NCI-H1417 treated with DMSO at 0.1 percent for 48 hours (cell line): ENCODE measurements at places on chromosomes 7 and 10.

GRCh38 chr7:133061792-133062191, 20.1 kb downstream of the CHCHD3 start:
- no peak for DNase-seq

GRCh38 chr10:70763567-70763966, 21.6 kb downstream of the TBATA start:
- DNase-seq, result no peak

DNA sequence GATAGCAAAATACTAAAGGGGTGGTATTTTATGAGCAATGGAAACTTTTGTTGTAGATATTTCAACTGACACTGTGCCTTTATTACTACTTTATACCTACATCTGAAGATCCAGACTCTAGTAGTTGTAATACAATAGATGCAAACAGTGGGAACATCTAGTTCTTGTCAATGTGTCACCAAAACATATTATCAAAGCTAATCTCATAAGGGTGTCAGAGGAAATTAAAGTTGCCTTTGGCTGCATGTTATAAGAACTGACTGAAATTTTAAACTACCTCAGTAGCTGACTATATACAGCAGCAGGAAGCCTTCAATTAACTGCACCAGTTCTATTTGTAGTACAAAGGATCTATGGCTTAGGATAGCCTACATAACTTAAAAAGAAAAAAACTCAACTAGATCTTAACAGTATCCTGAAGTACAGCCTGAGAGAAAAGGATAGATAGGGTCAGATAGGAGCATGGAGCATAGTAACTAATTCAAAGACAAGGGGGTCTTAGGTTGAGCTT, 30.9 kb downstream of the HDAC9 start:
- DNase-seq, result no peak

- DNase-seq, result no peak
Measured at GRCh38 chr7:135206941-135207391, 4.4 kb downstream of the WDR91 start.

- no peak for DNase-seq
Measured at GRCh38 chr7:105799006-105799405, 77.4 kb downstream of the ATXN7L1 start.
